ENCODE measurements at places on chromosomes 5 and 9.

DNA sequence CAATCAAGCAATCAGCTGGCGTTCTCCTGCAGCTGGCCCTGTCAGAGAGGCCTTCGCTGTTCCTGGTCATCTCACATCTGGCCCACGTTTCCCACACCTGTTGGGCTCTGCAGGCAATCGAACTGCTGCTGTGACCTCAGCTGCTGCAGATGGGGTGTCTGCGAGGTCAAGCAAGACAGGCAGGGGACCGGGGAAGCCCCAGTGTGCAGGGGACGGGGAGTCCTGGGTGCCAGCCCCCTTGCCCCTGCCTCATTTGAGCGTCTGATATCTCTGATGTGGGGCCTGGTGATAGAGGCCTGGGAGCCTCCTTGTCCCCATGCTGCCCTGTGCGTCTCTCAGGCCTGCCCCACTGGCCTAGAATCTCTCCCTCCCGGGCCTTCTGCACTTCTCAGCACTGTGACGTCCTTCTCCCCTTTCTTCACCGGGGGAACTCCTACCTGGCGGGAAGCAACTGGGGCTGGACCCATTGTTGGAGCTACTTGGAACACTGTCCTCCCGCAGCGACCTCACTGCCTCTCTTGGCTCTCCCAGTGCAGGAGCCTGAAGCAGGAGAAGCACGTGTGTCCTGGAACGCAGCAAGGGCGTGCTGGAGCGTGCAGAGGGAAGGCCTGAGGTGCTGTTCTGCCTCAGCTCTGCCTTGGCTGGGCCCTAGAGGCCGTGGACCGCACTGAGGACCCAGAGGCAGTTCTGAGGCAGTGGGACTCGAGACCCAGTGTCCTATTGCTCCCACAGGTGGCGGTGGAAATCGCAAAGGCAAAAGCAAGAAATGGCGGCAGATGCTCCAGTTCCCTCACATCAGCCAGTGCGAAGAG lies 3.9 kb downstream of the GRK6 start:
- H3K27ac ChIP-seq, result peak overlapping the region; percentile 14
- DNase-seq, result no peak
- H3K36me3 ChIP-seq, result no peaks in the 10 kb centered on the region
- H3K4me3 ChIP-seq, result peak overlapping the region; percentile 11
- H3K27me3 ChIP-seq, result peaks cover 10% of the 10 kb centered on the region

DNA sequence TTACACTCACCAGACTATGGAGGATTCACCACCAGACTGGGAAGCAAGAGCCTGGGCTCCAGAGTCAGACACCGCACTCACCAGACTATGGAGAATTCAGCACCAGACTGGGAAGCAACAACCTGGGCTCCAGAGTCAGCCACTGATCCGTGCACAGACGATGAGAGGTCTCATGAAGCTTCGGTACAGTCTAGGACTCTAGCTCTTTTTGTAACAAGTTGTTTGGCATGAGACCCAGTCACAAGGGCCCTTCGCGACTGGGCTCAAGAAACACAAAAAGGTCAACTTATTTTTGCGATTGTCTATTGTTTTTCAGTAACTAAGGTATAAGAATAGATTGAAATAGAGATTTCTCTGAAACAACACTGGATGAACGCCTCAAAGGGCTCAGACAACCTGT lies 192.7 kb upstream of the ADAMTSL1 start:
- no peak overlapping the region for H3K27ac ChIP-seq
- H3K36me3 ChIP-seq, result no peaks in the 10 kb centered on the region
- H3K4me3 ChIP-seq, result no peak overlapping the region
- no peaks in the 10 kb centered on the region for H3K4me1 ChIP-seq

DNA sequence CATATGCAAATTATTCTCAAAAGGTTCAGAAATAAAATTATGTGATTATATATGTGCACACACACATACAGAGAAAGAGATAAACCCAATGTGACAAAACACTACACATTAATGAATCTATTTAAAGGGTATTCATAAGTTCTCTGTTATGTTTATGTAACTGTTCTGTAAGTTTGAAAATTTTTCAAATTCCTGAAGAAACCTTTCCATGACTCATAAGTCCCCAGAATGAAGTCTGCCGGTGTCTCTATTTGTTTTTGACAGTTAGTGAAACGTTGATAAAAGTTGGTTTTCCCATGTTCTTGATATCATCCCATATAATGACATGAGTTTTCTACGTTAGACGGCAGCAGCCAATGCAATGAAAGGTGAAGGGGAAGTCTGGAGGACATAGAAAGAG lies 199.5 kb upstream of the PUM3 start:
- H3K36me3 ChIP-seq, result no peaks in the 10 kb centered on the region
- no peak overlapping the region for H3K27ac ChIP-seq
- DNase-seq, result no peak
- no peaks in the 10 kb centered on the region for H3K27me3 ChIP-seq
- H3K4me3 ChIP-seq, result no peak overlapping the region

- peaks cover 5% of the 10 kb centered on the region for H3K27me3 ChIP-seq
- no peak overlapping the region for H3K4me3 ChIP-seq
- H3K4me1 ChIP-seq, result peaks cover 20% of the 10 kb centered on the region
- H3K36me3 ChIP-seq, result no peaks in the 10 kb centered on the region
Observed at GRCh38 chr9:69380811-69381210, 55.8 kb downstream of the ENTREP1 start.

GRCh38 chr5:134143944-134144941 lies 29.8 kb downstream of the TCF7 start:
- H3K4me3 ChIP-seq, result no peak overlapping the region
- peaks cover 4% of the 10 kb centered on the region for H3K27me3 ChIP-seq
- no peak overlapping the region for H3K27ac ChIP-seq
- H3K4me1 ChIP-seq, result peaks cover 32% of the 10 kb centered on the region

DNA sequence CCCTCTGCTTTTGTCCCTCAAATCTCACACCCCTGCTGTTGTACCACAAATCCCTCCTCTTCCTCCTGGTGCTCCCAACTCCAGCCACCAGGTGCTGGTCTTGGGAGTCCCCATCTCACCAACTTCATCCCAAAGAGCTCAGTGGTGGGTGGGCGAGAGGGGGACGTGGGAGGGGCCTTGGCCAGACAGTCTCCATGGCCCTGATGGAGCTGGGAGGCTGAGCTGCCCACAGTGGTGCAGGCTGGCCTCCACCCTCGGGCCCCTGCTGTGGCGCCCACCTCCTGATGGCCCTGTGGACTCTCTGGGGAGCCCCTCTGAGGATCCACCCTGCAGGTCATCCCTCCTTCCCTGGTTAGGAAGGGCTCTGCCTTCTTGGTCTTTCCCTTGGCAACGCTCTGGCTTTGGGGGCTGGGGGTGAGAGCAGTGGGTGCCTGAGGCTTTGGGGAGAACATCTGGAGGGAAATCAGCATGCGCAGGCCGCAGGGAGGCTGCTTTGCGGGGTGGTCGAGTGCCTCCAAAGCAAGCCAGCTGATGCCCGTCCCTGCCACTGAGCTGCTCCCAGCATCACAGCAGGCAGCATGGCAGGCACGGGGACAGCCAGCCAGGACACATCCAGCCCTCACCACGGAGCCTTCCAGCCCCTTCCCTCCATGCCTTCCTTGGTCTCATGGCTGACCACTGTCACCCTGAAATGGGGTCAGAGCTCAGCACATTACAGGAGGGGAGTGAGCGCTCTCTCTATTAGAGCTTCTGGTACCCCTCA lies 7.6 kb upstream of the FAM163B start:
- peaks cover 6% of the 10 kb centered on the region for H3K27me3 ChIP-seq
- no peak overlapping the region for H3K4me3 ChIP-seq
- no peak overlapping the region for H3K27ac ChIP-seq
- DNase-seq, result no peak
- H3K36me3 ChIP-seq, result no peaks in the 10 kb centered on the region

DNA sequence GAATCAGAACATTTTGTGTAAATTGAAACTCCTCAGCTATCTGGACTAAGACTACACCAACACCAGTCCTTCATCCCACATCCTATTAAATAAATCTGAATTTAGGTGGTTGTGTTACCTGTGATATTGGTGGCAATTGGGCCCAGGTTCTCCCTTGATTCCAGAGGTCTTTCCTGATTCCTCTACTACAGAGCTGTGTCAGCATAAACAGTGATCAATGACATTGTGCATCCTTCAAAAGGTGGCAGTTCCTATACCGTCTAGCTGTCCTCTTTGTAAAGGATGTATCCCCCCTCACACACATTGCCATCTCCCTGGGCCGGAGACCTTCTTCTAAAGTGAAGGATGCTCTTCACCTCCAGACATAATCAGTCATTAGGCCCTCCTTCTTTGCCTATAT lies 239.2 kb downstream of the FAM114A2 start:
- peaks cover 2% of the 10 kb centered on the region for H3K4me1 ChIP-seq
- no peaks in the 10 kb centered on the region for H3K36me3 ChIP-seq
- peaks cover 6% of the 10 kb centered on the region for H3K27me3 ChIP-seq
- no peak for DNase-seq

DNA sequence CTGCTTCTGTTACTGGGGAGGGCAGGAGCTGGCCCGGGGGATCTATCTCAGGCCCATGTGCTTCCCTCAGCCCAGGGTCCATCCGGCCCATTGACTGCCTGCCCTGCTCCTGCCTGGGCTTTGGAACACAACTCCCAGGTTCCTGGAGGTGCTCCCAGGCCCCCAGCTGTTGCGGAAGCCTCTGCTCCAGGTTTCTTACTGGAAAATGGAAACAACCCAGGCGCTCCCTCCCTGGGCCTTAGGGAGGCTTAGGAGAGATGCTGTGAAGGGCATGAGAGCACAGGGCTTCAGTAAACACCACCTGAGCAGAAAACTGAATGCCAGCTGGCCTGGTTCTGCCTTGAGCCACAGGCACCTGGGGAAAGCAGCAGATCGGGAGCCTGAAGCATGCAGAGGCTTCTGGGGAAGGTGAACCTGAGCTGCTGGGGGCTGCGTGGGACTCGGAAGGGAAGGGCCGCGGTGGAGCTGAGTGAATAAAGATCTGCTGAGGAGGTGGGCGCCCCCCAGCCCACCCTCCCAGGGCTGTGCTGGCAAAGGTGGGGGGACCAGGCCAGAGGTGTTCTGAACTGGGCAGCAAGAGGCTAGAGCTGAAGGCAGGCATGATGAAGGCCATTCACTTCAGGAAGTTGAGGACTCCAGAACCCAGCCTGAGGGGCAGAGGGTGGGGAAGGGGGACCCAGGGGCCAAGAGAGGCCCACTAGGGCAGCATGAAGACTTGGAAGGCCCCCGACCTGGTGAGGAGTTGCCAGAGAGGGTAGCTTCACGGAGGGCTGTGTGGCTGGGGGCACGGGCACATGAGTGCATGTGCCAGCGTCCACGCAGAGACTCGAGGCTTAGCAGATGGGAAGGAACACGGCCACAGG lies 64.8 kb downstream of the SHB start:
- H3K4me3 ChIP-seq, result no peak overlapping the region
- no peak overlapping the region for H3K27ac ChIP-seq
- no peaks in the 10 kb centered on the region for H3K36me3 ChIP-seq
- H3K27me3 ChIP-seq, result peaks cover 5% of the 10 kb centered on the region
- peaks cover 32% of the 10 kb centered on the region for H3K4me1 ChIP-seq

- no peaks in the 10 kb centered on the region for H3K4me1 ChIP-seq
- H3K27me3 ChIP-seq, result peaks cover 4% of the 10 kb centered on the region
- no peak overlapping the region for H3K27ac ChIP-seq
- no peak overlapping the region for H3K4me3 ChIP-seq
- H3K36me3 ChIP-seq, result no peaks in the 10 kb centered on the region
Observed at GRCh38 chr9:107717529-107718314, 228.2 kb upstream of the KLF4 start.

Data from glutamatergic neuron (in vitro differentiated cells).